ENCODE measurements at places on chromosomes 3 and 15. TPM values are rescaled to one million over a fixed set of nuclear protein-coding genes. Genes with fewer than 3 reads are reported as not detected.

DNA sequence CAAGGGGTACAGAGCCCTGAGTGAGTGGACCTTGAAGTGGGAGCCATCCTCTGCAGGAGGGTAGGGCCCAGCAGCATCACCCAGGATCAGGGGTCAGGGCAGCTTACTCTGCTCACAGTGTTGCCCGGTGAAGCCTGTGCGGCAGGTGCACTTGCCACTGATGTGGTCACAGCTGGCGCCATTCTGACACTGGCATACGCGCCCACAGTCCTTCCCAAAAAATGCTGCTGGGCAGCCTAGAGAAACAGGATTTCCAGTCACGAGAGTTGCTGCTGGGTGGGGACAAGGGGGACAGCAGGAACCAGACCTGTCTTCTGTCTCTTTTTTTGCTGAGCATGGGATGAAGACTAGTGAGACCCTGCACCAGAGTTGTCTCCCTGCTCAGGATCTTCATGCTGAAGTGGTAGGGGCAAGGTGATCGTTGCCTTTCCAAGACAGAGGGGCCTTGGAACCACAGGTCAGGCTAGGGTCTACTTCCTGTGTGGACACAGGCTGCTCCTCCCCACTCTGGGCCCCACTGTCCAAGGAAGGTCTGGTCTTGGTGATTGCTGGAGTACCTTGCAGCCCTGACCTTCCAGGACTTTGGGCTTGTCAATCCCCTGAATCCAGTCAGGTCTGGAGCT, 46.9 kb downstream of the RAB11A start:
- H3K27ac ChIP-seq = no peak overlapping the region
- peaks cover 31% of the 10 kb centered on the region for H3K4me1 ChIP-seq
- H3K27me3 ChIP-seq = no peaks in the 10 kb centered on the region
- no peak for DNase-seq
- no peak overlapping the region for H3K4me3 ChIP-seq

DNA sequence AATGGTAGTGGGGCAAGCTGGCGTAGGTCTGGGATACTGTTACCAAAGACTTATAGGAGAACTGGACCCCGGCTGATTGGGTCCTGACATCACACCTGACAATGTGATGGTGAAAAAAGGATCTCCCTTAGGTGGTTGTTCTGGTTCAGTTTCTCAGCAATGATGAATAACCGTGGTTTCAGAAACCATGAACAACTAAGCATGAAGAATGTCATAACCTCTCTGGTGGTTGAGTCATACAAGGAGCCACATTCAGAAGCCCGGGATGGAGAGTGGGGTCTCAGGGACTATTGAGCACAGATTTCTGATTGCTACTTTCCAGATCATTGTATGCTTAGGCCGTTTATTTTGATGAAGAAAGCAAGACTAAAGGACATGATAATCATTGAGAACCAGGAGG, 17.4 kb downstream of the GPR160 start:
- H3K27me3 ChIP-seq = no peaks in the 10 kb centered on the region
- H3K36me3 ChIP-seq = no peaks in the 10 kb centered on the region
- H3K27ac ChIP-seq = no peak overlapping the region
- peak; percentile 45 for DNase-seq
- no peak overlapping the region for H3K4me3 ChIP-seq

DNA sequence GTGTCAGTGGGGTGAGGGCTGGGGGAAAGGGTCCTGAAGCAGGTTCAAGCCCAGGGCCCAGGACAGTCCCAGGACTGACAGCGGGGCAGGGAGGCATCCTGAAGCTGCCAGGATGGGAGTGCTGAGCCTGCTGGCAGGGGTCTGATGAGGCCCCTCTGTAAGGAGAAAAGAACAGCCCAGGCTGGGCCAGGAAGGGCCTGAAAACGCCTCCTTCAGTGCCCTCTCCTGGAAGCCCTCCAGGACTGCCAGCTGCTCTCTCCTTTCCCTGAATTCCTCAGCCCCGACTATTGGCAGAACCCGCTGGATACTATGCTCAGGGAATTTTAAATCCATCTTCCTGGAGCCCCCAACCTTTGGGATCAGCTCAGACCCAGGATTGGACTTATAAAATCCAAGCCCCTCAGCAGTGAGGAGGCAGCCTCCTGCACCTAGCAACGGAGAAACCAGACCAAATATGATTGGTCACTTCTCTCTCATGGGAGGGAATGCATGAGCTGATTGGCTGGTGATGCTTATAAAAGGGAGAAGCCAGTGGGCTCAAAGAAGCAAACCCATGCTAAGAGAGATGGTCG, 203.5 kb upstream of the LINGO1 start:
- no peaks in the 10 kb centered on the region for H3K4me1 ChIP-seq
- no peak for DNase-seq
- no peak overlapping the region for H3K27ac ChIP-seq
- no peaks in the 10 kb centered on the region for H3K36me3 ChIP-seq

DNA sequence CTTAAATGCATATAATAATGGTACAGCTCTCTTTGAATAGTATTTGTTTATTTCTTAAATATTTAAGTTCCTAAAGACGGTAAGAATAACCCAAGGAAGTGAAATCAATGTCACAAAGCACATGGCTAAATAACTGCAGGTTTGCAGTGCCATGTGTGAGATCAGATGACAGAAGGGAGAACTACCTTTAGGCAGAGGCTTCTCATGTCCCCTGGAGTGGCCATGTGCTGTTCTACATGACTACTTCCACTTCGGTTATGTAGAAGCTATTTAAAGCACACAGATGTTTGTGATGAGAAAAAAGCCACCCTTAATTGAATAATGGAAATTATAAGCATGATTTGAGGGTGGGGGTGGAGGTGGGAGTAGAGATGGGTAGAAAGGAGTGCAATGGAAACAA, 109.1 kb downstream of the UBE3A start:
- no peak overlapping the region for H3K4me3 ChIP-seq
- H3K27ac ChIP-seq = no peak overlapping the region
- H3K36me3 ChIP-seq = peaks cover 61% of the 10 kb centered on the region
- H3K27me3 ChIP-seq = no peaks in the 10 kb centered on the region
- DNase-seq = no peak

DNA sequence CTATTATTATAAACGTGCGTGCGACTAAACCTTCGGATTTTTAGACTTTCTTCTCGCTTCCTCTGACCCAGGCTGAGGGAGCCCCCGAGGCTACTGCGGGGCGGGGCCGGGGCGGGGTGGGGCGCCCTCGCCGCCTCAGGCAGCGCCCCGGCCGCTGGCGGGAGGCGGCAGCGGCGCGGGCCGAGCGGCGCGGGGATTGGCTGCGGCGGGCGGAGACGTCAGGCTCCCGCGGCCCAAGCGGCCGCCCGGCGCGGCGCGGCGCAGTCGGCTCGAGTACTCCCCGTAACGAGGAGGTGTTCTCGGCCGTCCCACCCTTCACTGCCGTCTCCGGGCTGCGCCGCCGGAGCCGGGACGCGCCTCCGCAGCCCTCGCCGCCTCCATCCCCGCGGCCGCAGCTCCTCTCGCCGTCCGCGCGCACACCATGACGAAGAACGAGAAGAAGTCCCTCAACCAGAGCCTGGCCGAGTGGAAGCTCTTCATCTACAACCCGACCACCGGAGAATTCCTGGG, at the start of gene ATP1B3:
ATP1B3 (plus strand) TSS at position 263 of the 510 bp plus-strand sequence; CDS start at position 422, 159 bp downstream.
- peak within 1 kb of the TSS; percentile 93 for H3K4me3 ChIP-seq
- peaks cover 31% of the 10 kb centered on the region for H3K36me3 ChIP-seq
- peaks cover 30% of the 10 kb centered on the region for H3K4me1 ChIP-seq
- H3K27me3 ChIP-seq = no peaks in the 10 kb centered on the region
- H3K27ac ChIP-seq = peak within 1 kb of the TSS; percentile 91

DNA sequence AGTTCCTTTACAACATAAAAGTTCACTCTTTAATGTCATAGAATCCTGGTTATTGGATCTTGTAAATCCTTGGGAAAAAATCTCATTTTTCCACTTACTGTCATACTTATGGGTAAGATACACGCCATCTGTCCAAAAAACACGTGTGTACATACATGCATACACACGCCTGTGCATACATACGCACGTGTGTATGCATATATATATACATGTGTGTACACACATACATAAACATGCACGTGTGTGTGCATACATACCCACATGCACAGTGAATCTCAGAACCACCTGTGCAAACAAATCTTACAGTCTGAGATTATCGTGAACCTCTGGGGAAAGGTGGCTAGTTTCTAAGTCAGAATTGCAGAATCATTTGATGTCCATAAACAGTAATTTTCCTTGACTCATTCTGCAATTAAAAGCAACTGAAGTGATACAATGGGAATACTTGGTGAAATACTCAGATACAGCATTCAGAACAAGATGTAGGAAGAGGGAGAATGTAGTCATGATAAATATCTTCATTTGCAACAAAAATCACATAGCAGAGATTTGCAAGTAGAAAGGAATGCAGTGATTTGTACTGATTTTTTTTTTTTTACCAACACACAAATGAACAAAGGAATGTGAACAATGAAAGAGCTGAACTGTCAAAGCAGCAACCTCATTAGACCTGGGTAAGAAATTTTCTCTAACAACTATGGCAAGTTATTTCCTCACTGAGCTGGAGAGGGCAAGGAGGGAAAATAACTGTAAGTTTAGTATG, 160.6 kb upstream of the POU1F1 start:
- no peaks in the 10 kb centered on the region for H3K27me3 ChIP-seq
- peaks cover 9% of the 10 kb centered on the region for H3K4me1 ChIP-seq
- no peak for DNase-seq
- no peak overlapping the region for H3K27ac ChIP-seq
- H3K36me3 ChIP-seq = no peaks in the 10 kb centered on the region

DNA sequence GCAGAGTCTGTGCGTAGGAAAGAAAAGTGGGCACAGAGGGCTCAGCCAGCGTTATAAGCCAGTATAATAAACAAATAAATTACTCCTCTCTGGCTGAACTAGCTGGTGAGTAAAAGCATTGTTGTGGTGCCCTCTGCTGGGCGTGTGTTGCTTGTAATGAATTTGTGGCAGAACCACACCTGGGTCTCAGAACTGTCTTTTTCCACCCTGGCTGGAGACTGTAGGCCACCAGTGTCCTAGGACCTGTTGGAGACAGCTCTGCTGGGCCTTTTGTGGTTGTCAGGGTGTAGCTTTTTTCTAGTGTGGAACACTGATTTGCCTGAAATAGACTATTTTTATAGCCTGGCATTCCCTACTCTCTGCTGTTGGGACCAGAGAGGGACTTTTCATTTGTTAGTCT, 130.5 kb upstream of the EIF1B start:
- no peaks in the 10 kb centered on the region for H3K36me3 ChIP-seq
- no peak overlapping the region for H3K27ac ChIP-seq
- DNase-seq = peak; percentile 81
- H3K4me3 ChIP-seq = no peak overlapping the region
- no peaks in the 10 kb centered on the region for H3K4me1 ChIP-seq

GRCh38 chr15:64344651-64345294, 11.2 kb downstream of the CSNK1G1 start:
- H3K36me3 ChIP-seq = peaks cover 29% of the 10 kb centered on the region
- DNase-seq = no peak
- no peak overlapping the region for H3K4me3 ChIP-seq
- peaks cover 11% of the 10 kb centered on the region for H3K4me1 ChIP-seq

DNA sequence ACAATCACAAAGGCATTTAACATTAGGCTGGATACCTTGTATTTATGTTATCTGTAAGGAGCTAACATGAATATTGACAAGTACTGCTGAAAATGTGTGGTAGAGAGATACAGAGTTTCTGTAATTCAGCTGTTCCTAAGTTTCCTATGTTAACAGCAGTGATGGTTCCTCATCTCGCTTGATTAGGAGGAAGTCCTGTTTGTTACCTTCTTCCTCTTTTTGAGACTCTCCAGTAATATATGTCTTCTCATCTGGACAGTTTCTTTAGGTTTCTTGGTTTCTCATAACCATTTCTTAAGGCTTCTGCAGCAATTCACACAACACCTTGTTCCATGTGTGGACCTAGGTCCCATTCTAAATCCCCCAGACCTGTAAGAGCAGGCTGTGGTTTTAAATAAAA, 11.4 kb upstream of the PEX5L start:
- no peaks in the 10 kb centered on the region for H3K36me3 ChIP-seq
- DNase-seq = no peak
- H3K4me3 ChIP-seq = no peak overlapping the region
- H3K4me1 ChIP-seq = no peaks in the 10 kb centered on the region
- H3K27ac ChIP-seq = no peak overlapping the region
- peaks cover 2% of the 10 kb centered on the region for H3K27me3 ChIP-seq

DNA sequence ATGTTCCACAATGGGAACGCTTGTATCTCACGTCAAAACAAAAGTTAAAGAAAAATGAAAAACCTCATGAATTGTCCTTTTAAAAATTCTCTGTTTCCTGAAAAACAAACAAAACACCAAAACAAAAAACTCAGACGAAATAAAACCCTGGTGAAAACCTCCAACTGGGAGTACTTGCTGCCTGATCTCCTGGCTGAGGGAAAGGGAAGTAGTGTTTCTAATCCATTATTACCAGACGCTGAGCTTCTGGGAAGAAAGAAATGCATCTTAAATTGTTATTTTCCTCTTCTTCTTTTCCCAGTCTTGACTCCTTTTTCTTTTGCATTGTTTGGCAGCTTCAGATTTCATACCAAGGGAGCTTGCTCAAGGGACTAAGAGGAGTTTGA, 243.2 kb upstream of the RGMA start:
- H3K4me1 ChIP-seq = no peaks in the 10 kb centered on the region
- no peak for DNase-seq
- no peak overlapping the region for H3K27ac ChIP-seq
- peaks cover 16% of the 10 kb centered on the region for H3K27me3 ChIP-seq

- DNase-seq = no peak
- no peaks in the 10 kb centered on the region for H3K27me3 ChIP-seq
- H3K4me1 ChIP-seq = peaks cover 61% of the 10 kb centered on the region
- H3K27ac ChIP-seq = peak overlapping the region; percentile 76
- H3K36me3 ChIP-seq = peaks cover 8% of the 10 kb centered on the region
- peak overlapping the region; percentile 73 for H3K4me3 ChIP-seq
Observed at GRCh38 chr3:32113981-32114545, 7.6 kb downstream of the GPD1L start.

- no peaks in the 10 kb centered on the region for H3K4me1 ChIP-seq
- DNase-seq = no peak
- no peak overlapping the region for H3K4me3 ChIP-seq
Observed at GRCh38 chr15:53875139-53875538, 103.1 kb upstream of the UNC13C start.

DNA sequence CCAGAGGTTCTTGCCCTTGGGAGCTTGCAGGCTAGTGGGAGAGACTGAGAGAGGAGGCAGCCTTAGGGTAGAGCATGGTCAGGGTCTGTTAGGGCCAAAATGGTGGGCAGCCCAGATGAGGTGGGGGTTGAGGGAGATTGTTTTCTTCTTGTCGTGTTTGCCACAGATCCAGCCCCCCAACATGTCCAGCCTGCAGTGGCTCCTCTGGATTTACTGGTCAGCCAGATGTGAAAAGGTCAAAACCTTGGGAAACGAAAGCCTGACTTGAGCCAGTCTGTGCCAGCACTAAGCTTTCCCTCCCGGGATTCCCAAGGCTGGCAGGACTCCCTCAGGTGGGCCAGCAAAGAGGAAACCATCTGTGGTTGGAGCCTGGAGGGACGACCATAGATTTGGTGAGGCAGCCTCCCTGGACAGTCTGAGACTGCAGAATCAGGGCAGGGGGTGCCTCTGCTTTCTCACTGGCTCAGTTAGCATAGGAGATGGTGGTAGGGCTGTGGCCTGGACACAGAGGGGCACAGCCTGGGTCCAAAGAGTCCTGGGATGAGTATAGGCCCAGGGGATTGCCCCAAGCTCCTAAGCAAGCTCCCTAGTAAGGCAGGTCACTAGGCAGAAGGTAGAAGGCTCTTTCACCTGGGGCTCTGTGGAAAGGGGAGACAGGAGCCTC, 51.2 kb upstream of the PRR23C start:
- no peak overlapping the region for H3K4me3 ChIP-seq
- H3K27ac ChIP-seq = no peak overlapping the region
- H3K4me1 ChIP-seq = no peaks in the 10 kb centered on the region
- H3K36me3 ChIP-seq = no peaks in the 10 kb centered on the region
- no peak for DNase-seq

GRCh38 chr3:177725165-177725564, 527.9 kb upstream of the TBL1XR1 start:
- peaks cover 11% of the 10 kb centered on the region for H3K4me1 ChIP-seq
- H3K4me3 ChIP-seq = no peak overlapping the region
- no peaks in the 10 kb centered on the region for H3K36me3 ChIP-seq

Gene CCR9
- total RNA-seq = not detected

Gene FBXW12
- 0.11 TPM for total RNA-seq

Gene MME
- 0.23 TPM for total RNA-seq

Gene ZNF148
- total RNA-seq = 37.7 TPM
